ENCODE measurements at places on chromosomes 7 and 10. TPM values are rescaled to one million over a fixed set of nuclear protein-coding genes. Genes with fewer than 3 reads are reported as not detected.

GRCh38 chr7:148447221-148447849 lies 143.2 kb upstream of the C7orf33 start:
- H3K27me3 ChIP-seq, result no peaks in the 10 kb centered on the region
- no peaks in the 10 kb centered on the region for H3K4me1 ChIP-seq
- no peak overlapping the region for H3K27ac ChIP-seq
- H3K4me3 ChIP-seq, result no peak overlapping the region

- peak overlapping the region; percentile 97 for H3K4me3 ChIP-seq
- peaks cover 3% of the 10 kb centered on the region for H3K4me1 ChIP-seq
- peaks cover 27% of the 10 kb centered on the region for H3K27me3 ChIP-seq
Measured at GRCh38 chr10:96089116-96089515, 41.0 kb upstream of the ZNF518A start.

- peak overlapping the region; percentile 97 for H3K4me3 ChIP-seq
- DNase-seq, result peak; percentile 97
- no peaks in the 10 kb centered on the region for H3K27me3 ChIP-seq
- peak overlapping the region; percentile 100 for H3K27ac ChIP-seq
Measured at GRCh38 chr7:105013221-105013815, 687 bp upstream of the KMT2E start.

GRCh38 chr10:59575269-59575668 lies 134.4 kb downstream of the SLC16A9 start:
- H3K4me3 ChIP-seq, result no peak overlapping the region
- no peak for DNase-seq
- H3K36me3 ChIP-seq, result no peaks in the 10 kb centered on the region
- no peaks in the 10 kb centered on the region for H3K4me1 ChIP-seq

- DNase-seq, result no peak
- H3K36me3 ChIP-seq, result no peaks in the 10 kb centered on the region
- H3K4me1 ChIP-seq, result peaks cover 25% of the 10 kb centered on the region
- no peak overlapping the region for H3K27ac ChIP-seq
- H3K4me3 ChIP-seq, result no peak overlapping the region
Measured at GRCh38 chr7:24899905-24900304, 80.1 kb downstream of the OSBPL3 start.

DNA sequence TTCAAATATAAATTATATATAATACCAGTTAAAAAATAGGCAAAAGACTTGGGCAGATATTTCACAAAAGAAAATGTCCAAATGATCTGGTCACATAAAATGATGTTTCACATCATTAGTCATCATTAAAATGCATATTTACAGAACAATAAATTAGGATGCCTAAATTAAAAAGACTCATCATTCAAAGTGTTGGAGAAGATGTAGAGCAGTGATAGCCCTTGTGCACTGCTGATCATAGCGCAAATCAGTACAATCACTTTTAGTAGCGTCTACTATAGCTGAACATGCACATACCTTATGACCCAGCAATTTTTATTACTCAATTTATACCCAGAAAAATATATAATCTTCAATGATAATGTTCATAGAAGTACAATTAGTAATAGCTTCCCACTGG lies 333.3 kb upstream of the ETV1 start:
- H3K4me3 ChIP-seq, result no peak overlapping the region
- no peak for DNase-seq
- no peak overlapping the region for H3K27ac ChIP-seq
- no peaks in the 10 kb centered on the region for H3K27me3 ChIP-seq
- no peaks in the 10 kb centered on the region for H3K4me1 ChIP-seq

GRCh38 chr7:132161976-132162375 lies 414.3 kb downstream of the PLXNA4 start:
- no peak for DNase-seq
- no peaks in the 10 kb centered on the region for H3K4me1 ChIP-seq
- H3K36me3 ChIP-seq, result no peaks in the 10 kb centered on the region
- peaks cover 10% of the 10 kb centered on the region for H3K27me3 ChIP-seq

DNA sequence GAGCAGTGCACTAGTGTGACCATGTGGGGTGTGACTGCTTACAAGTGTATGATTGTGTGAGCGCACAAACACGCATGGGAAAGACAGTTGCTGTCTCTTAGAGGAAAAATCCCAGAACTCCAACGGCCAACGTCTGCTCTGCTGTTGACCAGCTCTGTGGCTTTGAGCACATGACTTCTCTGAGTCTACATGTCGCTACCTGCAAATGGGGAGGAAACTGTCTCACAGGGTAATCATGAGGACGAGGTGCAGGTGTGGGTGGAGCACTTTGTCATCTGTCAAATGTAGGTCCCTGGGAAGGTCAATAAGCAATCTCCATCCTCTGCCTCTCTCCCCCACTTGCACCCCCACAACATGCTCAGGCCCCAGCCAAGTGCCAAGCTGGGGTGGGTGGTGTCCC lies 31.2 kb upstream of the TLX1 start:
- H3K27me3 ChIP-seq, result peaks cover 66% of the 10 kb centered on the region
- H3K4me1 ChIP-seq, result peaks cover 2% of the 10 kb centered on the region
- no peak overlapping the region for H3K27ac ChIP-seq
- H3K4me3 ChIP-seq, result no peak overlapping the region
- no peak for DNase-seq

- H3K27ac ChIP-seq, result no peak overlapping the region
- no peaks in the 10 kb centered on the region for H3K4me1 ChIP-seq
- peaks cover 17% of the 10 kb centered on the region for H3K27me3 ChIP-seq
- no peak for DNase-seq
- no peaks in the 10 kb centered on the region for H3K36me3 ChIP-seq
- no peak overlapping the region for H3K4me3 ChIP-seq
Measured at GRCh38 chr10:35650894-35651293, 8.8 kb upstream of the FZD8 start.

DNA sequence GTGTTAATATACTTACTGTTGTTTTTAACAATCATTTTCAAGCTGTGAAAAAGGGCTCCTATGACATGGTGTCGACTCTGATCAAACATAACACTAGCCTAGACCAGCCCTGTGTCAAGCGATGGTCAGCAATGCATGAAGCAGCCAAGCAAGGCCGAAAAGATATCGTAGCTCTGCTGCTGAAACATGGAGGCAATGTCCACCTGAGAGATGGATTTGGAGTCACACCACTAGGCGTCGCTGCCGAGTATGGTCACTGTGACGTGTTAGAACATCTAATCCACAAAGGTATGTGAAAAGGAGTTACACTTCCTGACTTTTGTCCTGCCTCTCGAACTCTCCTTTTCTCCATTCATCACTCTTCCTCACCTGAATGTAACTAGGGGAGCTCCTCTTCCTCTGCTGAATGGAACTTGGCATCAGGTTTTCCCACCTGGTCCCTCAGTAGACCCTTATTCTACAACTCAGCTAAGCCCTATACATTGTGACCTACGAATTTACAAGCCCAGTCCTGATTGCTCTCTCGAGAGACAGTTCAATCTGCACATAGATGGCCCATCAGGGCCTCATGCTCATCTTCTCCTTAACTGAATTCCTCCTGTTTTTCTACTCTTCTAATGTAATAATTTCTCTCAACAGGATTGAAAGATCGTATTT lies 23.0 kb downstream of the ASB15 start:
- peak; percentile 45 for DNase-seq
- H3K27ac ChIP-seq, result no peak overlapping the region
- H3K4me3 ChIP-seq, result no peak overlapping the region
- H3K27me3 ChIP-seq, result peaks cover 13% of the 10 kb centered on the region

GRCh38 chr7:150568714-150569113 lies 1.5 kb downstream of the GIMAP4 start:
- peaks cover 60% of the 10 kb centered on the region for H3K36me3 ChIP-seq
- peaks cover 31% of the 10 kb centered on the region for H3K4me1 ChIP-seq
- peak overlapping the region; percentile 98 for H3K27ac ChIP-seq

- H3K27ac ChIP-seq, result no peak overlapping the region
- peaks cover 8% of the 10 kb centered on the region for H3K4me1 ChIP-seq
- DNase-seq, result no peak
- peaks cover 35% of the 10 kb centered on the region for H3K27me3 ChIP-seq
Measured at GRCh38 chr7:20798081-20798693, 11.5 kb upstream of the SP8 start.

DNA sequence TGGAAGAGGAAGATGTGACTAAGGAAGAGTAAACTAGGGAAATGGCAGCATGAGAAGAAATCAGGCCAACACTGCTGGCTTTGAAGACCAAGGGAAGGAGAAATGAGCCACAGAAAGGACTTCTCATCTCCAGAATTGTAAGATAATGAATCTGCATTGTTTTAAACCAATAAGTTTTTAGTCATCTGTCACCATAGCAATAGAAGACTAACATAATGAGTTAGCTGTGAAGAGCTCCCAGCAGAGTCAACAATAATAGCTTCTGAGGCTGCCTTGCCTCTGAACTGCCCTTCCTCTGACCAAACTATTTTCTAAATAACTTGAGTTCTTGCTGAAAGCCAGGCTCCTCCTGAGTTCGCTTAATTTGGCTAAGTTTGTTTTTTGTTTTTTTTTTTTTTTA lies 103.6 kb downstream of the CACNA2D1 start:
- H3K36me3 ChIP-seq, result no peaks in the 10 kb centered on the region
- DNase-seq, result no peak
- H3K27me3 ChIP-seq, result no peaks in the 10 kb centered on the region
- no peak overlapping the region for H3K4me3 ChIP-seq
- H3K4me1 ChIP-seq, result no peaks in the 10 kb centered on the region

DNA sequence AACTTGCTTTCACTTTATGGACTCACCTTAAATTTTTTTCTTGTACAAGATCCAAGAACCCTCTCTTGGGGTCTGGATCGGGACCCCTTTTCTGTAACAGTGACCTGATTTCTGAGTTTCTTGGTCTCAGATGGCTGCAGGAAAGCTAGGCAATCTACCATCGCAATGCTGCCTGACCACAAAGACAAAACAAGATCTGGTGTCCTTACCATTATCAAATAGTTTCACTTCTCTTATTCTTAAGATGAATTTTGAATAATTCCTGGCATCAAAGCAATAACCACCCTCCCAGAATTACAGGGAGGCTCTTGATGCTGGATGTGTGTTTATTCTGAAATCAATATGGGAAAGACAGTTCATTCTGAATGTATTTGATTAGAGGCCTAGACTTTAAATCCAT lies 77.4 kb upstream of the FRMD4A start:
- H3K4me3 ChIP-seq, result no peak overlapping the region
- no peaks in the 10 kb centered on the region for H3K36me3 ChIP-seq
- H3K4me1 ChIP-seq, result peaks cover 18% of the 10 kb centered on the region
- H3K27ac ChIP-seq, result no peak overlapping the region
- no peak for DNase-seq

DNA sequence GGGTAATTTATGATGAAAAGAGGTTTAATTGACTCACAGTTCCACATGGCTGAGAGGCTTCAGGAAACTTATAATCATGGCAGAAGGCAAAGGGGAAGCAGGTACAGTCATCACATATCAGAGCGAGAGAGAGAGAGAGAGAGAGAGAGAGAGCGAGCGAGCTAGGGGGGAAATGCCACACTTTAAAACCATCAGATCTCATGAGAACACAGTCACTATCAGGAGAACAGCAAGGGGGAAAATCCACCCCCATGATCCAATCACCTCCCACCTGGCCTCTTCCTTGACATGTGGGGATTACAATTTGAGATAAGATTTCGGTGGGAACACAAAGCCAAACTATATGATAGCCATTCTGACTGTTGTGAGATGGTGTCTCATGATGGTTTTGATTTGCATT lies 576.3 kb downstream of the GFRA1 start:
- no peaks in the 10 kb centered on the region for H3K36me3 ChIP-seq
- no peak for DNase-seq
- no peak overlapping the region for H3K4me3 ChIP-seq
- peaks cover 3% of the 10 kb centered on the region for H3K27me3 ChIP-seq
- H3K27ac ChIP-seq, result no peak overlapping the region

- no peak overlapping the region for H3K27ac ChIP-seq
- H3K27me3 ChIP-seq, result no peaks in the 10 kb centered on the region
- no peaks in the 10 kb centered on the region for H3K36me3 ChIP-seq
- H3K4me3 ChIP-seq, result no peak overlapping the region
Measured at GRCh38 chr7:134509010-134509409, 18.4 kb upstream of the AKR1B10 start.

GRCh38 chr7:542713-543500 lies 23.3 kb upstream of the PDGFA start:
- H3K4me1 ChIP-seq, result peaks cover 6% of the 10 kb centered on the region
- no peaks in the 10 kb centered on the region for H3K36me3 ChIP-seq
- DNase-seq, result no peak
- peak overlapping the region; percentile 41 for H3K27ac ChIP-seq

GRCh38 chr10:112362833-112363232 lies 11.1 kb upstream of the ACSL5 start:
- no peak for DNase-seq
- no peaks in the 10 kb centered on the region for H3K36me3 ChIP-seq
- H3K27ac ChIP-seq, result no peak overlapping the region
- no peaks in the 10 kb centered on the region for H3K27me3 ChIP-seq
- H3K4me3 ChIP-seq, result no peak overlapping the region
- no peaks in the 10 kb centered on the region for H3K4me1 ChIP-seq

Gene WASHC2A
- polyA plus RNA-seq, result 38.5 TPM

Gene RNF133
- polyA plus RNA-seq, result not detected

Gene CLCN1
- not detected for polyA plus RNA-seq

Gene GATAD1
- polyA plus RNA-seq, result 9.3 TPM

Gene GPR15LG
- not detected for polyA plus RNA-seq

Gene MET
- not detected for polyA plus RNA-seq

Gene PLEKHS1
- polyA plus RNA-seq, result not detected

Gene SEM1
- polyA plus RNA-seq, result 120 TPM

Gene SLC18A2
- 0.29 TPM for polyA plus RNA-seq

Gene NKX1-2
- polyA plus RNA-seq, result not detected

Gene OPALIN
- polyA plus RNA-seq, result not detected

Gene FKBP6
- polyA plus RNA-seq, result not detected

Gene CRPPA
- 0.10 TPM for polyA plus RNA-seq

Gene SEMA3A
- polyA plus RNA-seq, result 2.7 TPM

Gene PPP1R17
- not detected for polyA plus RNA-seq

Gene GSDME
- polyA plus RNA-seq, result not detected

Gene PRRT4
- polyA plus RNA-seq, result 0.07 TPM
